Spinal cord (tissue), 10 donors: ENCODE measurements at places on chromosomes 16 and 17. TPM values are rescaled to one million over a fixed set of nuclear protein-coding genes. Genes with fewer than 3 reads are reported as not detected.

GRCh38 chr16:20051611-20052010, 22.1 kb downstream of the GPR139 start:
- DNase-seq: no peak
- H3K27ac ChIP-seq: no peak overlapping the region
- no peaks in the 10 kb centered on the region for H3K36me3 ChIP-seq
- H3K4me1 ChIP-seq: peaks cover 4% of the 10 kb centered on the region

DNA sequence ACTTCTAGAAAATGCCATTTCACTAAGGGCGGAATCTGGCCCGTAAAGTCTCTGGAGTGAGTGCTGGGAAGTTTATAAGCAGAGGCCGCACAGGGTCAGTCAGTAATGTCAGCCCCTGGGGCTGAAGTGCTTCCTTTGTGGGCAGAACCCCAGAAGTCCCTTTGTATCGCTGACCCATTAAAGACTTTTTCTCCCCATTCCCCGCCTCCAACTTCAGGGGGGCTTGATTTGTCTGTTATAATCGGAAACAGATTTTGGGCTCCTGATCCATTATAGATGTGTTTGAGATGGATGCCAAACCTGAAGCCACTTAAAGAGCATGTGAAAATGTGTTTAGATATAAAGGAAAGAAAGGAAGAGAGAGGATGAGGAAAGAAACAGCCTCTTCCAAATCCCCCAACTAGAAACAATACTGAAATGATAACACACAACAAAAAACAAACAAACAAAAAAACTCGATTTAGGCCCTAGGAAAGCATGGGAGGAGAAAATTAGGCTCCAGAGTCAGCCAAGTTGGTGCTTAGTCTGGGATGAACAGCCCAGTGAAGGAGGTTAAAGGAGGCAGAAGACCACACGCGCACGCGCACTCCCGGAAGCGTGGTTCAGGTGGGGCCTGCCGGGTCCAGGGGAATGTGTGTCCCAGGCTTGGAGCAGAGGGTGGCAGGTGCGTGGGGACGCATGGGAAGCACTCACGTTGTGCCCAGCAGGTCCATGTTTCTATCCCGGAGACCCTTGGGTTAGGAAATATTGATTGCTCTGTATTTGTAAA, 27.1 kb downstream of the MSI2 start:
- H3K27ac ChIP-seq: peak overlapping the region; percentile 77
- no peaks in the 10 kb centered on the region for H3K27me3 ChIP-seq
- no peak overlapping the region for H3K4me3 ChIP-seq
- peaks cover 79% of the 10 kb centered on the region for H3K4me1 ChIP-seq
- DNase-seq: no peak
- H3K36me3 ChIP-seq: peaks cover 22% of the 10 kb centered on the region

GRCh38 chr17:70169709-70170597, 621 bp downstream of the KCNJ2 start:
- H3K4me3 ChIP-seq: peak overlapping the region; percentile 69
- H3K4me1 ChIP-seq: peaks cover 14% of the 10 kb centered on the region
- H3K27ac ChIP-seq: peak overlapping the region; percentile 68

GRCh38 chr16:11405331-11406176, 60.3 kb downstream of the RMI2 start:
- H3K36me3 ChIP-seq: no peaks in the 10 kb centered on the region
- H3K4me1 ChIP-seq: peaks cover 10% of the 10 kb centered on the region
- DNase-seq: no peak
- H3K27ac ChIP-seq: no peak overlapping the region

GRCh38 chr16:4419402-4419959, 3.1 kb upstream of the CORO7 start:
- H3K36me3 ChIP-seq: no peaks in the 10 kb centered on the region
- H3K4me1 ChIP-seq: peaks cover 21% of the 10 kb centered on the region
- no peaks in the 10 kb centered on the region for H3K27me3 ChIP-seq

- no peaks in the 10 kb centered on the region for H3K27me3 ChIP-seq
- no peak overlapping the region for H3K4me3 ChIP-seq
- no peak for DNase-seq
- no peaks in the 10 kb centered on the region for H3K4me1 ChIP-seq
- peaks cover 69% of the 10 kb centered on the region for H3K36me3 ChIP-seq
- H3K27ac ChIP-seq: no peak overlapping the region
Measured at GRCh38 chr16:10752843-10753523, 9.3 kb downstream of the NUBP1 start.

DNA sequence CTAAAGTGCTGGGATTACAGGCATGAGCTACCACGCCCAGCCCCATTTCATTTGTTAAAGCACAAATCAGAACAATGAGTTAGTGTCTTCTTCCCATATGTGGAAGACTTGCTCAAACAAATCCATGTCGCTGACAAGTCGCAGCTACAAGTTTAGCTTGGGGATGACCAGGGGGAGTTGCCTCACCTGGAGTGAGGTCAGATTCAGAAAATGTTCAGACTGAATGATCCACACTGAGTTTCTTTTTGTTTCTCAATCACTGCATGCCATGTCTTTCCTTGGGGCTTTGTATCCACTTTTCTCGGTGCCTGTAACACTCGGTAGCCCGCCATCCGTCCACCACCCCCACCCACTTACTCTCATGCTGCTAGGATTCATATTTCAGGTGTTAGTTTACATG, 437.3 kb upstream of the DYNLRB2 start:
- no peaks in the 10 kb centered on the region for H3K36me3 ChIP-seq
- no peaks in the 10 kb centered on the region for H3K4me1 ChIP-seq
- no peak for DNase-seq

DNA sequence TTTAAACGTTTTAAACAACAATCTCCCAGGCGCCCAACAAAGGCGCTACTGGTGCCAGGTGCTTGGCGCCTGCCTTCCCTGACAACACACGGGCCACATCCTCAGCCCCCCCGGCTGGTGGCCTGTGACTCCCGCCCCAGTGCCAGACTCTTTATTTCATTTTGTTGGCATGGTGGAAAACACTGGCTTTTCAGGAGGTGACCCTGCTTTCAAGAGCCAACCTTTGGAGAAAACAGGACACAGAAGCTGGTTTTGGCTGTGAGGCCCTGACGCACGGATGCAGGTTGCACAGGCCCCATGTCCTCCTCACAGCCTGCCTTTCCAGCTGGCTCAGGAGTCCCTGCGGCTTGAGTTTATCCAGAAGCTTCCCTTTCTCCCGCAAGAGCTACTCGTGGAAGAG, 100.0 kb downstream of the METRNL start:
- H3K27ac ChIP-seq: no peak overlapping the region
- no peaks in the 10 kb centered on the region for H3K27me3 ChIP-seq
- peak; percentile 47 for DNase-seq

- no peak overlapping the region for H3K27ac ChIP-seq
- H3K4me1 ChIP-seq: peaks cover 17% of the 10 kb centered on the region
- peak; percentile 48 for DNase-seq
- H3K36me3 ChIP-seq: no peaks in the 10 kb centered on the region
Measured at GRCh38 chr17:72185564-72185963, 64.7 kb downstream of the SOX9 start.

- H3K4me3 ChIP-seq: no peak overlapping the region
- H3K27me3 ChIP-seq: no peaks in the 10 kb centered on the region
- H3K36me3 ChIP-seq: peaks cover 41% of the 10 kb centered on the region
- DNase-seq: no peak
Measured at GRCh38 chr17:21029036-21029435, 13.8 kb downstream of the USP22 start.

DNA sequence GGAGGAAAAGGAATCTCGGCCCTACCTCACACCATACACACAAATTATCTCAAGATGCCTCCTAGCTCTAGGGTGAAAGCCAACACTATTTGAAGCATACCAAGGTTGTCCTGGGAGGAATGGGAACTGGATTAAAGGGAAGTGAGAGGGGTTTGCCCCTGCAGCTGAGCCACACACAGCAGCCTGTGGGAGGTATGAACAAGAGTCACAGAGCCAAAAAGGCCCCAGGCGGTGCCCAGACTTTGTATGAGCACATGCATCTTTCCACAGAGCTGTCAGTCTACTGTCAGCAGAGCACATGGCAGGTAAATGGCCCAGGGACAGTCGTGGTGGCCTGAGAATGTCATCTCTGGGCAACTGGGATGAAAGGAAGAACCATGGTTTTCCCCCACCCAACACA, 31.0 kb upstream of the RCVRN start:
- H3K4me1 ChIP-seq: peaks cover 20% of the 10 kb centered on the region
- H3K36me3 ChIP-seq: peaks cover 29% of the 10 kb centered on the region
- no peak overlapping the region for H3K4me3 ChIP-seq
- H3K27ac ChIP-seq: no peak overlapping the region
- no peaks in the 10 kb centered on the region for H3K27me3 ChIP-seq

GRCh38 chr16:53892155-53892554, 188.2 kb downstream of the FTO start:
- peak; percentile 71 for DNase-seq
- H3K4me1 ChIP-seq: no peaks in the 10 kb centered on the region
- no peaks in the 10 kb centered on the region for H3K36me3 ChIP-seq
- no peaks in the 10 kb centered on the region for H3K27me3 ChIP-seq
- no peak overlapping the region for H3K4me3 ChIP-seq
- H3K27ac ChIP-seq: no peak overlapping the region

DNA sequence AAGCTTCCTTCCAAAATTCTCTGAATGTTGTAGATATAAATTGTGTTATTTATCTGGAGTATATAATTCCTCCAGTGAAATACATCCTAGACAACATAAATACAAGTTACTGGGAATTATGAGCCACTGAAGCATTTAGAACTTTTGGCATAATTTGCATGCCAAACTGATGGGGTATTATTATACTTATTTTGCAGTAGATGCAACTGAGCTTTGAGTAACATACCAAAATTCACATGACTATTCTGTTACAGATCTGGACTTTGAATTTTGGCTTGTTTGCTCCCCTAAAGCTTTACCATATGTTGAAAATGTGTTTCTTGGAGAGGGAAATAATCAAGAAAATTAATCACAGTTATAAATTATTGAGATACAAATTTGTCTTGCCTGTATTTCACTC, 372.5 kb downstream of the CDH11 start:
- H3K4me1 ChIP-seq: no peaks in the 10 kb centered on the region
- DNase-seq: no peak
- H3K36me3 ChIP-seq: no peaks in the 10 kb centered on the region
- no peak overlapping the region for H3K27ac ChIP-seq
- H3K27me3 ChIP-seq: no peaks in the 10 kb centered on the region
- no peak overlapping the region for H3K4me3 ChIP-seq

GRCh38 chr16:2937170-2937569, 25.4 kb downstream of the FLYWCH1 start:
- H3K36me3 ChIP-seq: peaks cover 92% of the 10 kb centered on the region
- no peak for DNase-seq
- no peaks in the 10 kb centered on the region for H3K27me3 ChIP-seq
- H3K4me1 ChIP-seq: no peaks in the 10 kb centered on the region
- H3K27ac ChIP-seq: no peak overlapping the region
- no peak overlapping the region for H3K4me3 ChIP-seq

DNA sequence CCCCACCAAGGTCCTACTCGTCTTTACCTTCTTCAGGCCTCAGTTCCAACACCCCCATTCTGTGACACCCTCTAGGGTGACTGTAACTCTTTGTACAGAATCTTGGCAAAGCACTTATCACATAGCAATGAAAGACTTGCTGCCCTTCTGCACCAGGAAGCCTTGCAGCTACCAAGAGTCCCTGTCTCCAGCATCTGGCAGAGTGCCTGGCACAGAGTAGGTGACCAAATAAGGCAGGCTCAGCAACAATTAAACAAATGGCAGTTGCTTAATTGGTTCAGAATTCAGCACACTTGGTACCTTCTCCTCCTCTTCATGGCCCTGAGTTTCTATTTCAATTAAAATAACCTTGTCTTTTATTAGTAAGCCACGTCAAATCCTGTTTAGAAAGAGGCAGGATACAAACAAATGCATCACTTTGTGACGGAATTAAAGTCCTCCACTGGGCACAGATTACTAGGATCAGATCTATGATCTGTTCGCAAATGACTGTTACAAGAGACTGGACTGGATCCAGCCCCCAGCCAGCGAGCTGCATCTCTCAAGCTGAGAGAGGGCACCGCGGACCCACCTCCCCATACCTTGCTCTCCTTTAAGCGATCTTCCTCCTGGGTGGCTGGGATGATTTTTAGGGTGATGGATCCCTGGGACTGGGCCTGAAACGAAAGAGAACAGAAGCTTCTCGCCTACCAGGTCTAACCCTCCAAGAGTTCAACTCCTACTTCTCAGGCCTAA, 9.4 kb downstream of the MPP3 start:
- H3K4me1 ChIP-seq: peaks cover 3% of the 10 kb centered on the region
- H3K27ac ChIP-seq: no peak overlapping the region
- H3K27me3 ChIP-seq: no peaks in the 10 kb centered on the region
- no peak overlapping the region for H3K4me3 ChIP-seq

DNA sequence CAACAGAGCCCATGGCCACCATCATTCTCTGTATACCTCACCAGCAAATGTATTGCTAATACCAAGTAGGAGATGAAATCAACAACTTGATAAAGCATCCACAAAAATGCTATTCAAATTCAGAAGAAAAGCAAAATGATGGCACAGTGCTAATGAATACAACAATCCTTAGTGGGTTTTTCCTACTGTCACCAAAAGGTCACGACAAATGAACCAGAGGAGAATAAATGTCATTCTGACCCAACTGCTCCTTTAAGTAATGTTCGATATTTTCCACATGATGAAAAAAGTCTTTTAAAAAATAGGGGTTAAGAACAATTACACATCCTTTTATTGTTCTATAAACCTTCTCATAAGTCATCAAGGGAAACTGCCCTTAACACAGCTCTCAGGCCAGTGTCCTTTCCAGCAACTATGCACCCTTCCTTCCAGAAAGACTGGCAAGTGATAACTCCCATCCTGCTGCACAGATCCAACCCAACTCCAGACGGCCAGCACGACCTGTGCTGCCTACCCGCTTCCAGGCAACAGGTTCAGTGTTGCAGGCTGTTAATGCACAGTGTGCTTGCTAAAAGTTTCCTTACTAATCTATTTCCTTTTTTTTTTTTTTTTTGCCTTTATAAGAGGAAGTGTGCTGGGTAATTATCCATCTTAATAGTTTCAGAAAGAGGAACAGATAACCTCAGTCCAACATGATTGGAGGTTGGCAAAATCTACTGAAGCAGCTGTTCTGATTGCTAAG, 15.4 kb downstream of the FBXO31 start:
- H3K36me3 ChIP-seq: peaks cover 33% of the 10 kb centered on the region
- no peak for DNase-seq
- H3K27me3 ChIP-seq: no peaks in the 10 kb centered on the region

GRCh38 chr17:69223809-69224208, 4.8 kb downstream of the ABCA10 start:
- DNase-seq: no peak
- no peaks in the 10 kb centered on the region for H3K4me1 ChIP-seq
- no peaks in the 10 kb centered on the region for H3K27me3 ChIP-seq
- H3K4me3 ChIP-seq: no peak overlapping the region
- H3K36me3 ChIP-seq: no peaks in the 10 kb centered on the region

CMIP gene
- 59.4 TPM for total RNA-seq

FBXW10 gene
- total RNA-seq: 0.22 TPM

MYH8 gene
- 2.3 TPM for total RNA-seq

AOC3 gene
- total RNA-seq: 2.7 TPM

KRT12 gene
- total RNA-seq: 0.40 TPM

CD79B gene
- total RNA-seq: 1.1 TPM
